ENCODE measurements at places on chromosomes 13 and 19.
A peak's percentile ranks its signal among the peaks of the same experiment; 100 is the strongest.

GRCh38 chr19:51571599-51571998, 516 bp downstream of the ZNF175 start:
- no peak for DNase-seq

DNA sequence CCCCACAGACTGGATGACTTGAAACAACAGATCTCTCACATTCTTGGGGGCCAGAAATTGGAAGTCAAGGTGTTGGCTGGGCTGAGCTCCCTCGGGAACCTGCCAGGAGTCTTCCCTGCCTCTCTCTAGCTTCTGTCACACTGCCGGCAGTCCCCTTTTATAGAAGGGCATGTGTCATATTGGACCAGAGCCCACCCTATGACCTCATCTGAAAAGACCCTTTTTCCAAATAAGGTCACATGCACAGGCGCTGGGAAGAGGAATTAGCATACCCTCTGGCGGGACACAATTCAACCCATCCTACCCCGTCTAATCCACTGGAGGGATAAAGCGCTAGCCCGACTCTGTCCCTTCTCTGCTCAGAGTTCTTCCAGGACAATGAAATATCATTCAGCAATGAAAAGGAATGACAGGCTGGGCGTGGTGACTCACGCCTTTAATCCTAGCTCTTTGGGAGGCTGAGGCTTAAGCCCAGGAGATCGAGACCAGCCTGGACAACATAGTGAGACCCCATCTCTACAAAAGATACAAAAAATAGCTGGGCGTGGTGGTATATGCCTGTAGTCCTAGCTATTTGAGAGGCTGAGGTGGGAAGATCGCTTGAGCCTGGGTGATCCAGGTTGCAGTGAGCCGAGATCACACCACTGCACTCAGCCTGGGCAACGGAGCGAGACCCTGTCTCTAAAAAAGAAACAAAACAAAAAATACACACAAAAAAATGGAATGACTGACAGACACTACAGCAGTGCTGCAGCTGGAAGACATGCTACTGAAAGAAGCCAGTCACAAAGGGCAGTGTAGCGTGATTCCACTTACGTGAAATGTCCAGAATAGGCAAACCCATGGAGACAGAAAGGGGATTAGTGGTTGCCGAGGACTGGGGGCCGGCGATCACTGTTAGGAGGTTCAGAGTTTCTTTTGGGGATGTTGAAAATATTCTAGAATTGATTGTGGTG, 28.5 kb downstream of the MEIS3 start:
- DNase-seq: no peak

GRCh38 chr13:113784645-113785024, 25.6 kb downstream of the TMEM255B start:
- no peak for DNase-seq

DNA sequence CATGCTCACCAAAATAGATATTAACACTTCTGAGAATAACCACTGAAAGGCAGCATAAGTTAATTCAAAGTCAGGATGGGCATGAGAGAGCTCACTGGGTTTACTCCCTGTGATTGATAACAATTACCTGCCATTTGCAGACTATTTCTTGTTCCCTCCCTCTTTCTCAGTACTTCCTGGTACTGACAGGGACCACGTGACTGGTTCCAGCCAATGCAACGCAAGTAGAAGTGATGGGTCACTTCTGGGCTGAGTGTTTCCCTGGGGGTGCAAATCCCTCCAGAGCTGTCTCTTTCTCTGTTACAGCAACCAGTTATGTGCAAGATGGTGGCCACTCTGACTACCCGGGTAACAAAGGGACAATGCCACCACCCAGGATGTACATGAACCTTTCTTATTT, 118.8 kb downstream of the EFNB2 start:
- DNase-seq: no peak

DNA sequence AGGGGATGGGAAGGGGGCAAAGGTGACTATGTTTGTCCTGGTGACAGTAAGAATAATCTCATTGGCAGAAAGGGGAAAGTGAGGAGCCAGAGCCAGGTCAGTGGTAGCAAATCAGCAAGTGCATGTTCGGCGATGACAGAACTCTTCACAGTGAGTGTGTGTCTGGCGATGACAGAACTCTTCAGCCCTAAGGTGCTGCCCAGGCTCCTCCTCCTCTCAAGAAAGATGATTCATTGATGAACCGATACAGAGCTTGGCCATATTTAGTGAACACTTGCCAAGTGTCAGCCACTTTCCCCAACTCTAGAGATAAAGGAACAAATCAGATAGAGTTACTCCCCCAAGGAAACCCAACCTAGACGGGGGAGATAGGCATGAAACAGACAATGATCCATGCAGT, 199.3 kb upstream of the UBL3 start:
- DNase-seq: no peak

GRCh38 chr13:41229356-41229755, 34.0 kb downstream of the MTRF1 start:
- DNase-seq: no peak

DNA sequence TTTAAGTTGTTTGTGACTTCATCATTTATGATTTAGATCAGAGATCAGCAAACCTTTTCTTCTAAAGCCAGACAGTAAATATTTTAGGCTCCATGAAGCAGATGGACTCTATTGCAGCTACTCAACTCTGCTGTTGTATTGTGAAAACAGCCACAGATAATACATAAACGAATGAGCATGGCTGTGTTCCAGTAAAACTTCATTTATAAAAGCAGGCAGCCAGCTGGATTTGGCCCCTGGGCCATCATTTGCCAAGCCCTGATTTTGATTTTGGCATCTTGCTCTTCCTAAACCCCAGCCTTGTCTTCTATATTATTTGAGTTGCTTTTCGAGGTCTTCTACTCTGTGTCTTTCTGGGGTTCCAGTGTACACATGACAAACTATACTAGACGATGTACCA, 41.3 kb downstream of the RNASEH2B start:
- DNase-seq: no peak

GRCh38 chr13:63128716-63129115, 1713.1 kb upstream of the PCDH20 start:
- DNase-seq: no peak

DNA sequence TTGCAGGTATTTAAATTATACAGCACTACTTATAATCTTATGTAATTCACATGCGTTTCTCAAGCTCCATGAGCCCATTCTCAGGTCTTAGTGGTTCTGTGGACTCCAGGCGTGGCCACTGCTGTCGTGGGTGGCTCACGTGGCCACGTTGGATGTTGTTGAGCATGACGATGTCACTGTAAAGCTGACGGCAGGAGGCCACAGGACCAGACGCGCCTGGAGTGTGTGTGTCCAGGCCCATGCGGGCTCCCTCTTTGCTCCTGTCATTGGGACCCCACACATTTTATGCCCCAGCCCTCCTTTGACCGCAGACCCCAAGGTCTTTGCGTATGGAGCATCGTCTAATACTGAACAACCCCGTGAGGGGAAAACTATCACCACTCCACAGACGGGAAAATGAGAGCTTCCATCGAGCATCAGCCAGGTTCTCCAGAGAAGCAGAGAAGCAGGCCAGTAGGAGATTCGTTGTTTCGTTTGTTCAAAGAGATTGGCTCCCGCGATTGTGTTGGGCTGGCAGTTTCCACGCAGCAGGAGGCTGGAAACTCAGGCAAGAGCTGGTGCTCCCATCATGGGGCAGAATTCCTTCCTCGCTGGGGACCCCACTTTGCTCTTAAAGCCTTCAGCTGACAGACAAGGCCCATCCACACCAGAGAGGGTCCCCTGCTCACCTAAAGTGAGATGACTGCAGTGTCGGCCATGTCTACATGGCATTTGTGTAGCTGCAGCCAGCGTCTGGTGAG, 129.3 kb upstream of the SPACA7 start:
- DNase-seq: peak; percentile 26

DNA sequence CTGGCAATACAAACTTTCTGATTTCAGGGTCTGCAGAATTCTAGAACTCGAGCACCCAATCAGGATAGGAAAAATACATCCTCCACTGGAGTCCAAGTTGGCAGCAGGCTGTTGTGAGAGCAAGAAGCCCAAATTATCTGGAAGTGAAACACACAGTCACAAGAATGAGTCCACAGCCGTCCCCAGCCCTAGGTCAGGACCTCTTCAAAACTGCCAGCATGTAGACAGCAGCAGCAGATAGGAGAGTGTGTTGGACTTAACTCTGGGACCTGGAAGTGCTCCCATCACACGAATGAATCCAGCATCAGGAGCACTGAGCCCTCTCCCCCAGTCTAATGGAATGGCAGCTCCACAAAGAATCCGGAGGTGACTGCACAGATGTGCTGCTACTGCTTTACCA, 420.7 kb downstream of the OXGR1 start:
- no peak for DNase-seq

DNA sequence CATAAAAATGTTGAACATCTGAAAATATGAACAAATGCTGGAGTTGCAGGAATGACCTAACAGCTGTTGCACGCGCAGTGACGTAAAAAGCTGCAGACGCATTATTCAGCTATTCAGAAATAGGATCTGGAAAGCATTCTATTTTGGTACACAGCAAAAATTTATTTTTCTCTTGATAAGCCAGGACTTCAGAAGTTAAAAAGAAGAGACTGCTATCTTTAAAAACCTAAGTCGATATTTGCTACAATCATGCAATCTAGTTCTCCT, 36.9 kb upstream of the STARD13 start:
- DNase-seq: no peak

DNA sequence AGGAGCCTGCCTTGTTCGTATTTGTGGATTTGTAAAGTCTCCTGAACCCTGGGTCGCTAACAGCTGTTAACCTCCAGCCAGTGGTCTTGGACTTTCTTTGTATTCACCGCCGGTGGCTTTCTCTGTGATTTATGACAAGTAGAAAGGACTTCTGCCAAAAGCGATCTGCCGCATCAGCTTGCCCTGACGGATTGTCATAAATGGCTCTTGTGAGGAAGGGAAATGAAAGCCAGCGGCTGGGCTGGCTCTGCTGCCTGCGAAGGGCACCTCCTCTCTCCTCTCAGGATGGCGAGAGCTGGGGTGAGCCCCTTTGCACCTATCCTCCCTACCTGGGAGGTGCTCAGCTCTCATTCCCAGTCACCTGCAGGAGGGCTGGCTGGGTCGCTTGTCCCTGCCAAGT, 25.6 kb downstream of the DHRS12 start:
- no peak for DNase-seq

DNA sequence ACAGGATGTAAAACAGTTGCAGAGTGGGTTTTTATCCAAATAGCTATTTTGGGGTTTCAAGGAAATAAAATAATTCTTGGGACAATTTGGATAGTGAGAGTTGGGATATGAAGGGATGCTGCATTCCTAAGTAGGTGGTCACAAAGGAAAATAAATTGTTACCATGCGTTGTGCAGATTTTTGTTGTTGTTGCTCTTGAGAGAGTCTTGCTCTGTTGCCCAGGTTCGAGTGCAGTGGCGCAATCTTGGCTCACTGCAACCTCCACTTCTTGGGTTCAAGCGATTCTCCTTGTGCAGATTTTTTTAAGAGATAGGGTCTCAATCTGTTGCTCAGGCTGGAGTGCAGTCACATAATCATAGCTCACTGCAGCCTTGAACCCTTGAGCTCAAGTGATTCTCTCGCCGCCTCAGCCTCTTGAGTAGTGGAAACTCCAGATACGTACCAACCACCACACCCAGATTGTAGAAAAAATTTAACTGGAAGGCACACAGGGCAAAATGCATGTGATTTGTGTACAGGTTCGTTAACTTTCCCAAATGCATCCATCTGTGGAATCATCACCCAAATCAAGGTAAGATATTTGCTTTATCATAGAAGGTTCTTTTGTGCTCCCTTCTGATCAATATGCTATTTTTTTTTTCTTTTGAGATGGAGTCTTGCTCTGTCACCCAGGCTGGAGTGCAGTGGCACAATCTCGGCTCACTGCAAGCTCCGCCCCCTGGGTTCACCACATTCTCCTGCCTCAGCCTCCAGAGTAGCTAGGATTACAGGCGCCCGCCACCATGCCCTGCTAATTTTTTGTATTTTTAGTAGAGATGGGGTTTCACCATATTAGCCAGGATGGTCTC, 16.0 kb downstream of the SLC1A5 start:
- no peak for DNase-seq

DNA sequence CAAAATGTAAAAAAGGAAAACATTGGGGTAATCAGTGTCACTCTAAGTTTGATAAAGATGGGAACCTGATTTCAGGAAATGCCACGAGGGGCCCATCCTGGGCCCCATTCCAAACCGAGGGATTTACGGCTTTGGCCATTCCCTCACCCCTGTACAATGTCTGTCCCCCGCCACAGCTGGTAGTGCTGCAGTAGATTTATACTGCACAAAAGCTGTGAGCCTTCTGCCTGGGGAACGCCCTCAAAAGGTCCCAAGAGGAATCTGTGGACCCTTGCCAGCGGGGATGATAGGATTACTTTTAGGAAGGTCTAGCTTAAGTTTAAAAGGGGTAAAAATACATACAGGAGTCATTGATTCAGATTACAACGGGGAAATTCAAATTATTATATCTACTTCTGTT, 173.4 kb upstream of the SGCG start:
- no peak for DNase-seq

DNA sequence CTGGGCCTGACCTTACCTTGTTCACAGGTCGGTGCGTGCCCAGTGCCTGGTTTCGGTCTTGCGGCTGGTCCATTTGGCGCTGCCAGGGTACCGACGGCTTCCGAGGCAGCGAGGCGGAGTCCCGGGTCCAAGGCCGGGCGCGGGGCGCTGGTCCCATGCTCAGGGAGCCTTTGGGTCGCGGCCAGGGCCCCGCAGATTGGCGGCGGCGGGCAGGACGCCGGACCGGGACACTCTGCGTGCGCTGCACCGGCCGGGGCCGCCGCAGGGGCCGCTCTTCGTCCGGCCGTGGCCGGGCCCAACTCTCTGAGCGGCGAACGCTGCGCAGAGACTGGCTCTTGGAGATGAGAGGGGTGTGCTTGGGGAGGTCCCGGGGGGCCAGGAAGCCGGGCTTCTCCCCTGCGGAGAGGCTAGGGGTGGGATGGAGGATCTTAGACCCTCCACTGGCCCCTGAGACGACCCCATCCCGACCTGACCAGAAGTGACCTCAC, 3.4 kb upstream of the WIZ start:
- no peak for DNase-seq
